Thoracic aorta (tissue), 2 donors: ENCODE measurements at places on chromosomes 5 and 9. TPM values are rescaled to one million over a fixed set of nuclear protein-coding genes. Genes with fewer than 3 reads are reported as not detected.

DNA sequence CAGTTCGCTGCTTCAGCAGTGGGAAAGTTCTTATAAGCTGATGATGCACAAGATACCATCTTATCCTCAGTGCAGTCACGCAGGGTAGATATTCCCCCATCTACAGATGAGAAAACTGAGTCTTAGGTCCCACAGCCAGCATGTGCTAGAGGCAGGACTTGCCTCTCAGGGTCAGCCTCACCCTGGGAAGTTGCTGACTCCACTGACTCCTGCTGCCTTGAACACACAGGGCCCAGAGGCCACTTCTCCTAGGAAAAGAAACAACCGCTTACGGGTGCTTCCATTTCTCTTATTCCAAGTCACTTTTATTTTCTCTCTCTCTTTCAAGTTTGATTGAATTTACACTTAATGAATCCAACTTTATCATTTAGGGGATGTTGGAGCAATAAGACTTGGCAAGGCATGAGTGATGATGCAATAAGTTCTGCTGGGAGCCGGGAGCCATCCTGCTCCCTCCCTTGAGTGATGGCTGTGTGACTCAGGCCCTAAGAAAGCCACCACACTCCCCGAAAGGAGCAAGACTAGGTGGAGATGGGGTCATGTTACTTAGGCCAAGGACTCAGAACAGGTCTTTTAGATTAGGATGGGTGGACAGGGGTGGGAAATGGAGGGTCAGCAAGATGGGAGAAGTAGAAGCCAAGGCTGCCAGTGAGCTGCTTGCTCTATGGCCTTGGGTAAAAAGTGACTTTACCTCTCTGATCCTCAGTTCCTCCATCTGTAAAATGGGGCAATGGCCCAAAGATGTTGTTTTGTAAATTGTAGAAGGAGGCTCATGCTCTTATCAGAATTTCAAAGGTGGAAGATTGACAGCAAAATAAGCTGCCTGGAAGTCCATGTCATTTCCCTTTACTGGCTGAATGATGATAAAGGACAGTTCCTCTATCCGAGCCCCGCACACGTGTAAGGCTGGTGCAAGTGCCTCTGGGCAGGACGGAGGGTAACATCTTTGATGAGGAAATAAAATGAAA is 67.4 kb upstream of the ZNF618 start:
- peak; percentile 16 for DNase-seq

SLC38A9 gene
- total RNA-seq: 19.6 TPM

- no peak for DNase-seq
These were observed 89.9 kb upstream of the GNAQ start for GRCh38 chr9:78121488-78121887.

PHF19 gene
- 81.7 TPM for total RNA-seq

- peak; percentile 11 for DNase-seq
These were observed 101.0 kb downstream of the CD180 start for GRCh38 chr5:67095346-67096171.

HAVCR2 gene
- total RNA-seq: 16.8 TPM

- no peak for DNase-seq
These were observed 143.6 kb downstream of the MRPS30 start for GRCh38 chr5:44952376-44952775.

- no peak for DNase-seq
These were observed 377.8 kb upstream of the ADAMTS16 start for GRCh38 chr5:4762316-4762715.
